Left hindlimb (tissue), 1 donor: ENCODE measurements at places on chromosomes 5 and 9.

DNA sequence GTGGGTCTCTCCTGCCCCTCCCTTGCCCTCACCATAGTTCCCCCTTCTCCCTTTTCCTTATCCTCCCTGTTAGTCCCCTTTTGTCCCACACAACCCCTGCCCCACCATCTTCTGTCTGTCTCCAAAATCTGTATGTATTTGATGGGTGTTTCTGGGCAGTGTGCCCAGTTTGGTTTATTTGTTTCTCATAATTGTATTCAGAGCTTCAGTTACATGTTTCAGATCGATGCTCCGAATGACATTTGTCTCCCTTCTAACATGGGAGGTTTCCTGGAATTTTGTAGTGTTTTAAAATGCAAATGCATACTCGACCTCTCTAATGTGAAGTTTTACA lies 22.2 kb downstream of the FBXL7 start:
- DNase-seq = no peak

GRCh38 chr5:173671121-173671949 lies 54.9 kb upstream of the BOD1 start:
- no peak for DNase-seq

DNA sequence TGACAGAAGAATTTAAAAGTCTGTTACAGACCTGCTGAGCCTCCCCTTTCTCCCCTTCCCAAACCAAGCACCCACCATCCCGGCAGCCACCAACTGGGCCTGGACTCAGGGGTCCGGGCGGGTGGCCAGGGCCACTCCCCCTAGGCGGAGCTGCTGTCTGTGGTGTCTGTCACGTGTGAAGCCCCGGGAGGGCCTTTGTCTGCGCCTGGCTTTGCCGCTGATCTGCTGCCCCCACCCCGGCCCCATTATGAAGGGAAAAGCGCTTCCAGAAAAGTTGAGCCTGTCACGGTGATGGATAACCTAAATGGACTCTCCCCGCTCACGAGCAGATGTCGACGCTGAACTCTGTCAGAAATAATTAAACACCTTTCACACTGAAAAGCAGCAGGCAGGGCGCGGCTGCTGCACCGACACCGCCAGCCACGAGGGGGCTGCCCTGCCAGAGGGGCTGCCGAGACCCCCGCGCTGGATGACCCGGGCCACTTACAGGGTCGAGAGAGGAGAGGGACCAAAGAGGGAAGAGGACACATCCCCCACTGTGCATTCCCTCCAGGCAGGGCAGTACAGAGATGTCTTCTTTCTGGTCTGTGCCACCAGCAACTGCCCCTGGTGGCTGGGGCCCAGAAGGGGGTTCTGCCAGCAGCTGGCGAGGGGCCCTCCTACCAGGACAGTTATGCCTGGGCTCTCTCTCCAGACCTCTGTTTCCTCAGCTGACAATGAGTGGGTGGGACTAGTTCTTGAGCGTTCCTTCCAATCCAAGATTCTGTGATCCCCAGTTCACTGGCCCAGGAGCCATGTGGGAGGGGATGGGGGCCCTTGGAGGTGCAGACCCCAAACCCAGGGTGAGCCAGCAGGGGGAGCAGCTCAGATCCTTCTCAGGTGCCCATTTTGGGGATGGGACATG lies 36.0 kb upstream of the BARHL1 start:
- peak; percentile 65 for DNase-seq

DNA sequence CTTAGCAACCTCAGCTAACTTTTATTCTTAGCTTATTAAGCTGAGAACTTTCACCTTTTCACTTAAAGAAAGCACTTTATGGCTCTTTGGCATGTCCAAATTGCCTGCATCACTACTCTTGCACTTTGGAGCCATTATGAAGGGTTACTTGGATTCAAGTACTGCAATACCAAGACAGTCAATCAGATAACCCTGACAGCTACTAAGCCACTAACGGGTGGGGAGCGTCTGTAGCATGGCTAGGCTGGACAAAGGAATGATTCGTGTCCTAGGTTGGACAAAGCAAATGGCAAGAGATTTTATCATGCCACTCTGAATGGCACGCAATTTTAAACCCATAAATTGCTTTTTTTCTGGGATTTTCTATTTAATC lies 39.6 kb downstream of the TRPM6 start:
- no peak for DNase-seq

GRCh38 chr5:151926188-151926587 lies 1.5 kb upstream of the GLRA1 start:
- no peak for DNase-seq

GRCh38 chr9:37952731-37953130 lies 48.8 kb upstream of the SLC25A51 start:
- no peak for DNase-seq

- DNase-seq = no peak
Measured at GRCh38 chr5:153598099-153598498, 107.6 kb downstream of the GRIA1 start.

DNA sequence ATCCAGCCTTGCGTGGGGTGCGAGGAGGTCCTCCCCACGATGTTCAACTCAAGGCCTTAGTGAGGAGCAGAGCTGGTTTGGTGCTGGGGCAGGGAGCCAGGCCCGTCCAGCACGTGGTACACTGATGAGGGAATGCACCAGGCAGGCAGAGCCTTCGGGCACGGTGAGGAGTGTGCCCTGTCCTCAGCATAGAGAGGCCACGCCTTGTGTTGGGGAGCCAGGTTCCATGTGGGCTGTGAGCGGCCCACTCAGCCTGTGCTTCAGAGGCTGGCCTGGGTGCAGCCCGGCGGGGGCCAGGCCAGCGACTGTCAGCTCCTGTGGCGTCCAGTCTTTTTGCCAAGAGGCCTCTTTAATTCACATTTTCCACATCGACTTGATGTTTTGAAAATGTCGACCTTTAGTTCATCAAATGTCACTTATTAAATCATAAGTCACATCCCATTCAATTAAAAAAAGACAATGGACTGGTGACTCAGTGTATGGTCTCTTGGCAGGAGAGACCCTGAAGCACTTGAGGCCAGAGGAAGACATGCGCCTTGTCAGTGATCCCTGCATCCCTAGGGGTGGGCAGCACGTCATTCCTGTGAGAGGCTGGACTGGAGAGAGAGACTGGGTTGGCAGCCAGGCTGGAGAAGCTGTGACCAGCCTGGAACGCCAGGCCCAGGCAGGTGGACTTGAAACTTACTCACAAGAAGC lies 21.7 kb downstream of the ERGIC1 start:
- peak; percentile 36 for DNase-seq

DNA sequence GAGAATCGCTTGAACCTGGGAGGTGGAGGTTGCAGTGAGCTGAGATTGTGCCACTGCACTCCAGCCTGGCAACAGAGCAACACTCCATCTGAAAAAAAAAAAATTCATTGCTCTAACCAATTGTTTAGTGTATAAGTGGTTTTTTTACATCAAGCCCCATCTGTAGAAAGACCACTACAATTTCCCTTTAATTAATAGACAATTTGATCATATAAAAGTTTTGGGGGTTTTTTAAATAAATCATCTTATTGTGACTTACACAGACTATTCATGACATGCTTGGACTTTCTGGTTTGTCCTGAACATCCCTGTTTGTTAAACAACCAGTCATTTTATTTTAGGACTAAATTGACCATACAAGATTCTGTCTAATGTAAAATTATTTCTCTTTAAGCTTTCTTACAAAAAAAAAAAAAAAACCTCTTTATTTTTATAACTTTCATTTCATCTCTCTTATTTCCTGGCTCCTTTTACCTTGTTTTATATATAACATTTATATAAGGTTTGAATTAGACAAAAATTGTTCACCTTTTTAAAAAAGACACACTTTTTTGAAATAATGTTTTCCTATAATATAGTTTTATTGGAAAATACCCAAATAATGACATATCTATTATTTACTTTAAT lies 9.8 kb upstream of the FANCC start:
- DNase-seq = no peak

GRCh38 chr5:122458278-122458872 lies 146.3 kb downstream of the SNCAIP start:
- no peak for DNase-seq
